Pancreas (tissue), 10 donors: ENCODE measurements at places on chromosomes 4 and X. TPM values are rescaled to one million over a fixed set of nuclear protein-coding genes. Genes with fewer than 3 reads are reported as not detected.

- no peak overlapping the region for H3K27ac ChIP-seq
- H3K36me3 ChIP-seq: no peaks in the 10 kb centered on the region
- DNase-seq: no peak
- no peaks in the 10 kb centered on the region for H3K4me1 ChIP-seq
- H3K27me3 ChIP-seq: no peaks in the 10 kb centered on the region
These were observed 22.2 kb downstream of the HMX1 start for GRCh38 chr4:8849266-8850073.

Gene NEIL3
- 0.25 TPM for total RNA-seq

- H3K4me3 ChIP-seq: no peak overlapping the region
- H3K27me3 ChIP-seq: no peaks in the 10 kb centered on the region
- no peaks in the 10 kb centered on the region for H3K36me3 ChIP-seq
- no peak for DNase-seq
- no peak overlapping the region for H3K27ac ChIP-seq
- H3K4me1 ChIP-seq: no peaks in the 10 kb centered on the region
These were observed 40.5 kb downstream of the BMP3 start for GRCh38 chr4:81071013-81071412.

Gene TMEM35A
- 0.15 TPM for total RNA-seq

DNA sequence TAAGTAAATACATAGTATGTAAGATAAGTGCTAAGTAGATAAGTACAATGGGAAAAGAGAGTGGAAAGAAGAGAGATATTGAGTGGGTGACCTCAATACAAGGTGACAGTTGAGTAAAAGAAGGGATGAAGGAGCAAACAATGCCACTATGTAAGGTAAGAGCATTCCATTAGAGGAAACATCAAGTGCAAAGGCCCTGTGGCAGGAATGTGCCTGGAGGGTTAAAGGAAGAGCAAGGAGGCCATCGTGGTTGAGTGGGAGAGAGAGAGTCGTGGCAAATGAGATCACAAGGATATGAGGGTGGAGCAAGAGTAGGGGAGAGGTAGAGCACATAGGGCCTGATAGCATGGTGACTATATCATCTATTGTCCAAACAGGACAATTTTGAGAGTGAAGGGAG is 13.4 kb downstream of the EDNRA start:
- no peaks in the 10 kb centered on the region for H3K4me1 ChIP-seq
- no peak overlapping the region for H3K27ac ChIP-seq
- no peaks in the 10 kb centered on the region for H3K27me3 ChIP-seq
- no peak overlapping the region for H3K4me3 ChIP-seq
- no peak for DNase-seq

- DNase-seq: no peak
- H3K4me1 ChIP-seq: no peaks in the 10 kb centered on the region
- H3K36me3 ChIP-seq: no peaks in the 10 kb centered on the region
- no peak overlapping the region for H3K4me3 ChIP-seq
- no peaks in the 10 kb centered on the region for H3K27me3 ChIP-seq
- no peak overlapping the region for H3K27ac ChIP-seq
These were observed 14.1 kb downstream of the TMPRSS11D start for GRCh38 chr4:67869580-67870190.

DNA sequence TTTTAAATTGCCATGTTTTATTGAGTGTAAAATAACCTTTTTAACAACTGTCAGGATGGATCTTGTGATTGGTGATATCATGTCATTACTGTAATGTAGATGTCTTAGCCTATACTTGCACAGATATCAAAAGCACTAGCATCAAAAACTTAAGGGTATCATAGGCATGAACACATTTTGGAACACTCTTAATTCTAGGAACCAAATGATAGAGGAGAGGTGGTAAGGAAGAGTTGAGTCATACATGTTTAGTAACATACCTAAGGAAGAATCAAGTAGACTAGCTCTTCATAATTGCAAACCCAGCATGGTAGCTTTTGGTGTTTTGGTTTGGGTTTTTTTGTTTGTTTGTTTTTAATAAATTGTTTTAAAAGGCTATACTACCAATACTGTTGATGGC is 43.4 kb downstream of the SMARCAD1 start:
- no peak overlapping the region for H3K27ac ChIP-seq
- no peaks in the 10 kb centered on the region for H3K4me1 ChIP-seq
- H3K27me3 ChIP-seq: no peaks in the 10 kb centered on the region

- no peaks in the 10 kb centered on the region for H3K27me3 ChIP-seq
- H3K27ac ChIP-seq: no peak overlapping the region
- H3K4me1 ChIP-seq: no peaks in the 10 kb centered on the region
- no peaks in the 10 kb centered on the region for H3K36me3 ChIP-seq
- no peak overlapping the region for H3K4me3 ChIP-seq
These were observed 172.6 kb downstream of the RBM46 start for GRCh38 chr4:154953691-154954090.

Gene EFHC2
- total RNA-seq: 0.12 TPM

- H3K4me3 ChIP-seq: no peak overlapping the region
- H3K36me3 ChIP-seq: no peaks in the 10 kb centered on the region
- peaks cover 3% of the 10 kb centered on the region for H3K4me1 ChIP-seq
- H3K27me3 ChIP-seq: no peaks in the 10 kb centered on the region
- no peak for DNase-seq
These were observed 19.1 kb downstream of the CD99 start for GRCh38 chrX:2710041-2710840.

Gene PLXNB3
- 6.5 TPM for total RNA-seq

GRCh38 chr4:8644461-8644891 is 51.9 kb downstream of the CPZ start:
- H3K27me3 ChIP-seq: no peaks in the 10 kb centered on the region
- no peak overlapping the region for H3K27ac ChIP-seq
- no peak for DNase-seq
- no peaks in the 10 kb centered on the region for H3K4me1 ChIP-seq
- no peak overlapping the region for H3K4me3 ChIP-seq

DNA sequence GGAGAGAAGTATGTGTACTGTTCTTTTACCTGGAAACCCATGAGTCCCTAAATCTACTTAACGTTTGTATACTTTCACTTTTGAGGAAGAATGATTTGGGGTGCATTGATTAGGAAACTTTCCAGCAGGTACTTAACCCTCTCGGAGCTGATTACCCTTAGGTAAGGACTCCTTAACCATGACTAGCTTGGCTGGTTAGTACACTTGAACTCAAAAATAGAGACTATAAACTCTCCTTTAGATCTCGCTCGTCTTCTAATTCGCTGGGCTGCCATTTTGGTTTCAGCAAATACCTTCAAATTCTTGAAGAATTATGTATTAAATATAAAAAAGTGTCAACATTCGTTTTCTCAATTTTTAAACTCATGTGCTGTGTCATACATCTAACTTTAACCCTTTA is 2.0 kb downstream of the USP9X start:
- no peak for DNase-seq
- no peak overlapping the region for H3K27ac ChIP-seq
- H3K4me3 ChIP-seq: peak overlapping the region; percentile 94
- no peaks in the 10 kb centered on the region for H3K36me3 ChIP-seq

DNA sequence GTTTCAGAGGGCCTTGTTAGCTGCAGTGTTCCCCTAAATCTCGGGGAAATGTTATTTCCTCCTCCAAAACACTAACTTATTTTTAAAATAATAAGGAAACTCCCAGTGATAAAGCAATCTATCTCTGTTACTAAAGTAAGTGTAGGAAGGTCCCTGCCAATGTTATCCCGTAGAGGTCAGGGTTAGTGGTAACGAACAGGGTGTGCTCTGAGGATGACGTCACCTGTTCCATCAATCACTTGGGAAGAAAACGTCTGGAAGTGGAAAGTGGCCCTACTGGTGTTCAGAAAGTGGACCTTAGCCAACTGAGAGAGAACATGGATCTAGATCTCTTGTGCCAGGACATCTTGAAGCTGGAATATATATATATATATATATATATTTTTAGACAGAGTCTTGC is 249.5 kb downstream of the BCOR start:
- no peak overlapping the region for H3K4me3 ChIP-seq
- H3K27me3 ChIP-seq: no peaks in the 10 kb centered on the region
- peak; percentile 51 for DNase-seq
- H3K4me1 ChIP-seq: no peaks in the 10 kb centered on the region
- no peaks in the 10 kb centered on the region for H3K36me3 ChIP-seq

DNA sequence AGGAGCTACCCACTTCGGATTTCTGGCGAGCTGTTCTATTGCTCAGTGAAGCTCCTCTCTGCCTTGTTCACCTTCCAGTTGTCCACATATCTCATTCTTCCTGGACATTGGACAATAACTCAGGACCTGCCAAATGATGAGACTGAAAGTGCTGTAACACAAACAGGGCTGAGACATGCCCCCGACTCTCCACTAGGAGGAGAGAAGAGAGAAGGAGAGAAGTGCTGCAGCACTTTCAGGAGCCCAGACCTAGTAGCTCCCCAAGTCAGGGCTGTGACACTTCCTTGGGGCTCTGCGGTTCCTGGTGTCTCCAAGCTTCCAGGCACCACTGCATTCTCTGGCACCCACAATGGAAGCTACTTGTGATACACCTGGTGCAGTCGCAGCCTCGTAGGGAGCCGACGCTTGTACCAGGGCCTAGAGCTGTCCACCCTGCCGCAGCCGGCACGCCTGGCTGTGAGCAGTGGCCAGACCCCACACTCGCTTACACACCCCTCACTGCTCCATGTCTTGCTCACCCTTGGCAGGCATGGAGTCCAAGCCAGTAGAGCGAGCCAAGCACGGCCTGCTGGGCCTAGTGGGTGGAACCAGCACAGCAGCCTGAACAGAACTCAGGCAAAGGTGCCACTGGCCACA is 234.9 kb downstream of the TECRL start:
- H3K27ac ChIP-seq: no peak overlapping the region
- H3K36me3 ChIP-seq: no peaks in the 10 kb centered on the region
- H3K27me3 ChIP-seq: no peaks in the 10 kb centered on the region

Gene H2BW2
- total RNA-seq: not detected

Gene CT45A5
- not detected for total RNA-seq

GRCh38 chrX:82224961-82225360 is 1023.1 kb downstream of the SH3BGRL start:
- no peaks in the 10 kb centered on the region for H3K36me3 ChIP-seq
- no peak for DNase-seq
- H3K4me1 ChIP-seq: no peaks in the 10 kb centered on the region
- H3K27me3 ChIP-seq: no peaks in the 10 kb centered on the region
- no peak overlapping the region for H3K27ac ChIP-seq

- H3K27me3 ChIP-seq: no peaks in the 10 kb centered on the region
- peak overlapping the region; percentile 48 for H3K27ac ChIP-seq
- H3K4me1 ChIP-seq: no peaks in the 10 kb centered on the region
- no peak overlapping the region for H3K4me3 ChIP-seq
These were observed 192.1 kb downstream of the SPRY1 start for GRCh38 chr4:123588631-123589241.

- no peak overlapping the region for H3K27ac ChIP-seq
- H3K27me3 ChIP-seq: no peaks in the 10 kb centered on the region
- no peak overlapping the region for H3K4me3 ChIP-seq
- DNase-seq: no peak
These were observed 117.9 kb upstream of the HAND2 start for GRCh38 chr4:173647902-173648301.

Gene ADAM29
- total RNA-seq: not detected

GRCh38 chr4:11312389-11312788 is 116.3 kb downstream of the HS3ST1 start:
- no peaks in the 10 kb centered on the region for H3K27me3 ChIP-seq
- no peak overlapping the region for H3K27ac ChIP-seq
- H3K4me1 ChIP-seq: no peaks in the 10 kb centered on the region
- DNase-seq: no peak
- no peaks in the 10 kb centered on the region for H3K36me3 ChIP-seq

GRCh38 chr4:518569-519083 is 19.6 kb downstream of the PIGG start:
- H3K4me3 ChIP-seq: no peak overlapping the region
- H3K27ac ChIP-seq: no peak overlapping the region
- no peaks in the 10 kb centered on the region for H3K4me1 ChIP-seq

Gene TMPRSS11B
- total RNA-seq: not detected

- no peaks in the 10 kb centered on the region for H3K36me3 ChIP-seq
- no peaks in the 10 kb centered on the region for H3K27me3 ChIP-seq
- no peak overlapping the region for H3K4me3 ChIP-seq
- DNase-seq: no peak
These were observed 12.7 kb upstream of the SHOX start for GRCh38 chrX:617891-618290.

DNA sequence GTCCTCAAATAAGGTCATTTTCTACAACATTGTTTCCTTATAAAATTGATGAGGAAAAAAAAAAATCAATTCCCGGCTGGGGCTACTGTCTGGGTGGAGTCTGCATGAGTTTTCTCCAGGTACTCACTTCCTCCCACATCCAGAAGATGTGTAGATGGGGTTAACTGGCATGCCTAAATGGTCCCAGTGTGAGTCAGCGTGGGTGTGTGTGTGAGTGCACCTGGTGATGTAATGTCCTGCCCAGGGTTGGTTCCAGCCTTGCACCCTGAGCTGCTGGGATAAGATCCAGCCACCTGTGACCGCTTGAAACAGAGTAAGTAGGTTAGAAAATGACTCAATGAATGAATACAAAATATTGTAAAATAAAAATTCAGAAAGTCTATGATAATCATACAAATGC is 11.1 kb downstream of the USP26 start:
- DNase-seq: no peak
- H3K27ac ChIP-seq: no peak overlapping the region
- no peak overlapping the region for H3K4me3 ChIP-seq
- H3K27me3 ChIP-seq: no peaks in the 10 kb centered on the region
- no peaks in the 10 kb centered on the region for H3K36me3 ChIP-seq

GRCh38 chr4:8434251-8435073 is 6.1 kb downstream of the ACOX3 start:
- no peak overlapping the region for H3K27ac ChIP-seq
- no peak overlapping the region for H3K4me3 ChIP-seq
- no peaks in the 10 kb centered on the region for H3K27me3 ChIP-seq

GRCh38 chr4:30763321-30763727 is 43.2 kb downstream of the PCDH7 start:
- no peaks in the 10 kb centered on the region for H3K4me1 ChIP-seq
- no peak for DNase-seq
- no peaks in the 10 kb centered on the region for H3K36me3 ChIP-seq
- H3K27ac ChIP-seq: no peak overlapping the region
- H3K27me3 ChIP-seq: no peaks in the 10 kb centered on the region
- H3K4me3 ChIP-seq: no peak overlapping the region

Gene BRCC3
- 10.8 TPM for total RNA-seq

- H3K27ac ChIP-seq: peak overlapping the region; percentile 81
- no peak overlapping the region for H3K4me3 ChIP-seq
- H3K4me1 ChIP-seq: peaks cover 21% of the 10 kb centered on the region
- no peaks in the 10 kb centered on the region for H3K27me3 ChIP-seq
These were observed 5.2 kb upstream of the F11 start for GRCh38 chr4:186260504-186261448.

GRCh38 chr4:87512400-87512799 is 16.8 kb downstream of the SPARCL1 start:
- no peaks in the 10 kb centered on the region for H3K27me3 ChIP-seq
- H3K36me3 ChIP-seq: no peaks in the 10 kb centered on the region
- no peak overlapping the region for H3K27ac ChIP-seq
- H3K4me3 ChIP-seq: no peak overlapping the region
- no peaks in the 10 kb centered on the region for H3K4me1 ChIP-seq
- no peak for DNase-seq

GRCh38 chr4:116118221-116118620 is 967.2 kb downstream of the TRAM1L1 start:
- H3K4me1 ChIP-seq: no peaks in the 10 kb centered on the region
- no peaks in the 10 kb centered on the region for H3K36me3 ChIP-seq
- H3K27me3 ChIP-seq: no peaks in the 10 kb centered on the region
- DNase-seq: no peak
- H3K27ac ChIP-seq: no peak overlapping the region
